ENCODE measurements at places on chromosomes 4 and X.

DNA sequence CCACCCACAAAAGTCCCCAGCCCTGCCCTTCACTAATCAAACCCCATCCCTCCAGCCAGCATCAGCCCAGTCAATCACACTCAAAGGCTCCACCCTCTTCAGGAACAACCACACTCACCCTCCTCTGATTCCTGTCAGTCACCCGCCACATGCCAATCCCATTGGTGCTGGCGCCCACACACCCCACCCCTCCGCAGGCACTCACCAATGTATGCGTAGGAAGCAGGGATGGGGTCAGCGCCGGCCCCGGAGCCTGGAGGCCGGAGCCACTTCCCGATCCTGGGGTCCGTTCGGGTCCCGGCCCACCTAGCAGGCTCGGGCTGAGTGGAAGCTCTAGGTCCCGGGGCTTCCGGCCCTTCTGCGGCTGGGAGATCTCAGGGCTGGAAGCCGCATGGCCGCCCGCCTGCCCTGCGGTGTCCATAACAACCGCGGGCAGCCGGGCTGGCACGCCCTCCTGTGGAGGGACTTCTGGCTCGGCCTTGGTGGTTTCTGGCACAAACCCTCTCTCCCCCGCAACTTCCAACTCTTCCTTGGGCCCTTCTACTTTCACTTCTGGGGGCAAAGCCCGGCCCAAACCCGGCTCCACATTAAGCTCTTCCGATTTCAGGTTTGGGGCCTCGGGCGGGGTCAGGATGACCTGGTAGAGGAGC lies 7.9 kb upstream of the CFP start:
- DNase-seq: peak; percentile 39

GRCh38 chr4:151488968-151489367 lies 80.0 kb downstream of the FHIP1A start:
- no peak for DNase-seq

DNA sequence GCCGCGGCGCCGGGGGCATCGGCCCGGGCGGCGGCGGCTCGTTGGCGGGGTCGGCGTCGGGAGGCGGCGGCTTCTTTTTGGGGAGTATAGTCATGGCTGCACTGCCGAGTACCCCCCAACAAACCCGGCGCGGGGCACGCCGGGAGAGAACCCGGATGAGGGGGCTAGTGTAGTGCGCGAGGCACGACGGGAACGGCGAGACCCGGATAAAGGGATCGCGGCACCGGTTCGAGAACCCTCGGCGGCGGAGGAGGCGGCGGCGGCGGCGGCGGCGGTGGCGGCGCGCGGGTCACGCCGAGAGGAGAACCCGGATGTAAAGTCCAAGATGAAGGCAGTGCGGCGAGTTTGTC lies at the start of gene OTUD5:
Gene OTUD5 (minus strand): TSS at position 131 of the 350 bp plus-strand sequence. CDS start 37 bp downstream, at position 94.
- no peak for DNase-seq

DNA sequence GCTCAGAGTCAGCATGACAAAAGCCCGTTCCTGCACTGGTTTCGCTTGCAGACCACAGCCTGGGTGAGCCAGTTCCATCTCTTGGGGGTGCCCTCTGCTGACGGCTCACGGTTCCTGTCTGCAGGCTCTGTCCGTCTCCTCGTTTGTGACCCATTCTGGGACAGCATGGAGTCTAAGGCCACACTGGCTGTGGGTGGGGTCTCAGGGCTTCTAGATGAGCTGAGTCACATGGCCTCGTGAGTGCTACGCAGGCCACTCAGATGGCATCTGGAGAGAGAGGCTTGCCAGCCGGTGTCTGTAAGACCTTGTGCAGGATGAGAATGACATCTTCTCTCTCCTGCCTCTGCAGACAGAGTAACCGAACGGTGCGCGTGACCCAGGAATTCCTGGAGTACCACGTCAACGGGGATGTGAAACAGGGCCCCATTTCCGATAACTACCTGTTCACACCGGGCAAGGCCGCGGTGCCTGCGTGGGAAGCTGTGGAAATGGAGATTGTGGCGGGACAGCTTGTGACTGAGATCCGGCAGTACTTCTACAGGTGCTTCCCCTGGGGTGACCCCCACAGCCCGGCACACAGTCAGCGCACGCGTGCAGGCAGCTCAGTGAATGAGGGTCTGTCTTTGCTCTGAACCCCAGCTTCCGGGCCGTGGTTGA lies 31.6 kb upstream of the MRFAP1 start:
- no peak for DNase-seq

- no peak for DNase-seq
These were observed 3.0 kb downstream of the FBXL5 start for GRCh38 chr4:15652191-15652590.

DNA sequence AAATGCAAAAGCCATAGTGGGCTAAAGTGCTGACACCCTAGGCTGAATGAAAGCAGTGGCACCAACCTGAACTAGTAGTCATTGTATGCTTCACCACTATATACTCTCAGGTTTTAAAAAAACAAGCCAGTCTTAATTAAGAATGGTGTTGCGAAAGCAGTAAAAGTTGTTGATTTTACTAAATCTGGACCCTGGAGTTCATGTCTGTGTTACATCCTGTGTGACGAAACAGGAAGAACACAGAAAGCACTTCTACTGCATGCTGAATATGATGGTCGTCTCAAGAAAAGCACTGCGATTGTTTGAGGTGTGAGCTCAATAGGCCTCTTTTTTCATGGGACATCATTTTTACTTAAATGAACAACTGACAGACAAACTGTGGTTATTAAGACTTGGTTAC lies 24.2 kb upstream of the GDPD2 start:
- no peak for DNase-seq

Data from activated CD4-positive, alpha-beta memory T cell treated with anti-CD3 and anti-CD28 coated beads, Interleukin-2, amount 10 ng/mL, durations not matched to agents 7 days and 5 days (primary cell).